GM13976 (cell line): ENCODE measurements at places on chromosomes 12 and 14.
A peak's percentile ranks its signal among the peaks of the same experiment; 100 is the strongest.

DNA sequence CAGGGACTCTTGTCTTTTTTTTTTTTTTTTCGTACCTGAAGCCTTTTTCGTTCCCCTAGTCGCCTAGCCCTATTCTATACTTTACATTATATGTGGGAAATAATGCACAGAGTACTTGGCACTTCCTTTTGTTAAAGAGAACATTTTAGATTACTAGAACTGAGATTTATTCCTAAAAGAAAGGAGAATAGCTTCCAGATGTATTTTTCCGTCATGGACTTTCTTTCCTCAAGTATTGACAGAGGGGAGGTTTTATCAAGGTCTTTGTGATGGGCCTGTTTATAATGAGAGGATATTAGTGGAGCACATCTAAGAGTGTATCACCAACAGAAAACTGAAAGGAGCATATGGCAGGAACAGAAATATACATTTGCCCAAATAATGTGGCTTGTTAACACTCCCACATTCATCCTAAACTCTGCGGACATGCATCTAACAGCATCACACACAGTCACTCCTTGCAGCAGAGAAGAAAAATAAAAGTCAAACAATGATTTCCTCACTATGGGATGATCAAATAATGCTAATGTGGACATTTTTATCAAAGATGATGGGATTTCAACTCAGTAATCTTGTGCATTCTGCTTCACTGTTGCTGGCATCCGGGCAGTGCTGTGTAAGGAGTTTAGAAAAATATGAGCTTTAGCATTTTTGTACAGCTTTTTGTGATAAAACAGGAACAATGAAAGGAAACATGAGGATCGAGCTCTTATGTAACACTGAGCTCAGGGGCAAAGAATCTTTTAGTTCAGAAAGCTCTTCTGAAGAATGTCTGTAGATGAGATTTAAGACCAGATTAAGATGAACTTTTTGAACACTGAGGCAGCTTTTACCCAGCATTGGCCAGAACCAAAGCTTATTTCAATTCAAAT lies 183.1 kb downstream of the EGLN3 start:
- DNase-seq = no peak

- no peak for DNase-seq
Observed at GRCh38 chr14:91573528-91573893, 63.4 kb upstream of the PPP4R3A start.

GRCh38 chr12:93148412-93148811 lies 219.3 kb upstream of the EEA1 start:
- no peak for DNase-seq

DNA sequence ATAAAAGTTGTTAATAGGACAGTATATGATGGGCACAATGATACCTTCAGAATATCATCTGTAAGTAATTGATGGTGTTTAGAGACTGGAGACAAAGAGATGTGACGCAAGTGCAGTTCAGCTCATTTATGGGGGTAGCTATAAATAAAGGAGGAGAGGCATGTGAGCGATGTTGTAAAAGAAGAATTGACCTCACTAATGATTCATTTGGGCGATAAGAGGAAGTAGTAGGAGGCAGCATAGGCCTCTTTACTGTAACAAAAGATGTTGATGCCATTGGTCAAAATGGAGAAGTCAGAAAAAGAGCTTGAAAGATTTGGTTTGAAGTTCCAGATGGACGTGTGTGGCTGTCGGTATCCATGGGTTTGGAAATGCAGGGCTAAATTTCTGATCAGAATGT lies 70.0 kb downstream of the FLRT2 start:
- DNase-seq = no peak

- no peak for DNase-seq
Observed at GRCh38 chr12:74489543-74489942, 48.1 kb upstream of the ATXN7L3B start.

- peak; percentile 30 for DNase-seq
Observed at GRCh38 chr12:52245259-52245961, 12.4 kb downstream of the KRT7 start.

DNA sequence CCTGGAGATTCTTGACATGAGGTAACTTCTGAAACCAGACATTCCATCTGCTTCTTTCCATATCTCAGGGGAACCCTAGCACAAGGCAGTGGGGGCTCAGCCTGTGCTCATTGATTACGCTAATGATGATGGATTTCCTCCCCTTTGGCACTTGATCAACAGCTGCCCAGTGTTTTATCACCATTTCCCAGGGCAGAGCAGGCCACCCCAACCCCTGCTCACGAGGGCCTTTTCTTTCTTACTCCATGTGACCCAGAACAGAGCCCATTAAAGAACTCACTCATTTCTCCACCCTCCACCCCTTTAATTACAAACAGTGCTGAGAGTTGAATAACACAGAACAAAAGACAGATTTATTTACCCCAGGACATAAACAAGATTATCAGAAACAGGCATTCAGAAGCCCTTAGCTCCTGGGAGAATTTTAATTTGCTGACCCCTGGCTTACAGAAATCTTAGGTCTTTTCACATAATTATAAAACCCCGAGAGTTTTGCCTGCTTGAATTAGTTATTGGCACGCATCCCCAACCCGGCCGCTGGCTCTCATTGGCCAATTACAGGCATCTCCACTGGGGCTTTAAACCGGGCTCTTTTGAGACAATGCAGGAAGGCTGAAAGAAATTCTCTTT lies 32.0 kb upstream of the CCDC60 start:
- DNase-seq = no peak

GRCh38 chr12:94649349-94650142 lies 811 bp downstream of the TMCC3 start:
- DNase-seq = peak; percentile 63

- no peak for DNase-seq
Observed at GRCh38 chr14:80464531-80465149, 253.3 kb upstream of the DIO2 start.

GRCh38 chr14:102325791-102326345 lies 6.3 kb downstream of the ZNF839 start:
- no peak for DNase-seq

- DNase-seq = peak; percentile 90
Observed at GRCh38 chr14:103292426-103293374, 41.3 kb upstream of the EIF5 start.

DNA sequence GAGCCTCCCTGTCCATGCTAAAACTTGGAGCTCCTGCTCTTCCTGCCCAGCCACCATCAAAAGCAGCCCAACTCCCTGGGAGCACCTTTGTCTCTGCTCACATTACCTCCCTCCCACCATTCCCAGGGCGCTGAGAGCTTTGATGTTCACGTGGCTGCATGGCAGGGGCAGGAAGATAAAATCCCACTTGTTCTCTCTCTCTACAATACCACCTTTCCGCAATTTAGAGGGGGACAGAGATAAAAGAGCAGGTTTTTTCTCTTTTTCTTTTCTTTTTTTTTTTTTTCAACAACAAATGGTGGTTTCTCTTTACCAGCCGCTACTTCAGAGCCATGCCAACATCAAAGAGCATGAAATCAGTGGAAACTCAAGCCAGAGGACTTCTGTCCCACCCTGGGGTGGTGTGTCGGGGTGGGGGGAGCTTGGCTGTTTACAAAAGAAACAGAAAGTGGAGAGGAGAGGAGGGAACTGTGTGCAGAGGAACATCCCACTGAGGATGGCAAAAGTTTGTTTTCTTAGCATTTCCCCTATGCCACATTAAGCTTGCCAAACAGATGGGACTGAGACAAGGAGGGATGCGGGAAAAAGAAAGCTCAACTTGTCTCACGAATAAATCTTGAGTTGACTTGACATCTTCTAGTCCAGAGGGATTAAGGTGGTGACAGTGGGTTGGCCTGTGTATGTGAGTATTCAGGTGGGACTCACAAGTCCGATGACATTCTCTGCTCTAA lies 103.7 kb upstream of the NUDT4 start:
- no peak for DNase-seq

DNA sequence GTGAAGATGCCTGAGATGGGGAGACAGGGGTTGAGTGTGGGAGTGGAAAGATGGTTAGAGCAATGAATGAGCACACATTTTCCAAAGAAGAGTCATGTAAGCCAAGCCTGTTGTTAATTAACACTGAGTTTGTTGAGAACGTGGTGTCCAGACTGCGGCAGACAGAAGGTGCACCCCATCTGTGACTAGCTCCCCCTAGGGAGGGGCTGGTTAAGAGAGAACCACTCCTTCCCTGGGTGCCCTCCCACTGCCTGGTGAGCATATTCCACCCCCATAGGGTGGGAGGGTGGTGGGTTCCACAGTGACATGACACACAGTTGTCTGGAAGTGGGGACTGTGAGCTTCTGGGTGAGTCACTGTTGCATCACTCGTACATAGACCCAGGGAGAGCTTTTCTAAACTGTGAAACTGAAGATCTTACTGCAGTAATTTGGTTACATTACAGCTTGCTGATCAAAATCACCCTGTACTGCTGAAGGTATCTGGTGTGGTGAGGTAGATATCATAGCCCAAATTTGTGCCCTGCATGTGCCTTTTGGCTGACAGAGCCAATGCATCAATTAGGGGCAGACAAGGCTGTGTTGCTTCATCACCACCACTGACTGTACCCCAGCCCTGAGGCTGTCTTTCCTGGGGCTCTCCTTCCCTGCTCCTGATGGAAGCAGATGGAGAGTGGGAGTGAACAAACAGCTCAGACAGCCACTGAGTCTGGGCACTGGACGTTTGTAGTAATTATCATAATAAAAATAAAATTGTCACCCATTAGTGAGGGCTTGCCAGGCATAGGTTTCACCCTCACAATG lies 150.9 kb downstream of the EMP1 start:
- no peak for DNase-seq

DNA sequence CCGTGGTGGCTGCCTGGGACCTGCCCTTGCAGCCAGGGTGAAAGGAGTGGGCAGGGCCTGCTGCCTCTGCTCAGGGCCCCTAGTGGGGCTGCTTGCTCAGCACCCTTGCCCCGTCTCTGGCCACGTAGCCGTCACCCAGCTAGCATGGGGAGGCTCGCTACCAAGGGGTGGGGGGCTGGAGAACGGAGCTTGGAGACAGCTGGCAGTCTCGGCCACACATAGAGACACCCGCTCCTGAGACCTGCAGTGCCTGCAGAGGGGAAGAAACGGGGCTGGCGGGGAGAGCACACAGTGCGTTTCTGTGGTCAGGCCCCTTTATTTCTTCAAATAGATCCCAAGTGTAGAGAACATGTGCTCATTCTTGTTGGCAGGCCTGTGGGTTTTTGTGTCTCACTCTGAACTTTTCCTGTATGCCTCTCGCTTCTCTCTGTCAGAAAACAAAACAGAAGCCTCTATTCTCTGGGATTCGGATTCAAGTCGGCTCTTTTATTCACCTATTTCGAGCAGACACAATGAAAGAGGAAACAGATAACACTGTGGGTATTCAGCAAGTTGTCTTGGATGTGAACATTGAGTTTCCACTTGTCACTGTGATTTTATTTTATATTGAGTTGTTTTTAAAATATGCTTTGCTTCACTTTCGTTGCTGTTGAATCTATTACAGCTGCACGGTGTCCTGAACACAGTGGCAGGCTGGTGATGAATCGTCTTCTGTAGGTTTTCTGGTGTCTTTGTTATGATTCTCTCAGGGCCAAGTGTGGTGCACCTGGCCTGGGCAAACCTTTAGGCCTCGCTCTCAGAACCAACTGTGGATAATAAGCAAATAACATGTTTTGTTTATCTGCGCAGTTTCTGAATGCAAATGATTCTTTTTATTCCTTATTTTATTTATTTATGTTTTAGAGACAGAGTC lies 26.5 kb downstream of the PACS2 start:
- no peak for DNase-seq
